ENCODE measurements at places on chromosomes 1 and 21. TPM values are rescaled to one million over a fixed set of nuclear protein-coding genes. Genes with fewer than 3 reads are reported as not detected.

Gene ADAMTSL4
- total RNA-seq: 4.6 TPM

Gene CLCA4
- total RNA-seq: not detected

Gene MROH9
- not detected for total RNA-seq

Gene CAPN9
- total RNA-seq: 0.08 TPM

Gene KRTAP23-1
- total RNA-seq: not detected

Gene OR10J1
- not detected for total RNA-seq

Gene CFHR1
- total RNA-seq: not detected

Gene ITPKB
- 5.0 TPM for total RNA-seq

GRCh38 chr1:201602413-201603265, 63.7 kb downstream of the NAV1 start:
- DNase-seq: no peak
- H3K27ac ChIP-seq: no peak overlapping the region
- H3K27me3 ChIP-seq: no peaks in the 10 kb centered on the region
- no peak overlapping the region for H3K4me3 ChIP-seq
- no peaks in the 10 kb centered on the region for H3K36me3 ChIP-seq

DNA sequence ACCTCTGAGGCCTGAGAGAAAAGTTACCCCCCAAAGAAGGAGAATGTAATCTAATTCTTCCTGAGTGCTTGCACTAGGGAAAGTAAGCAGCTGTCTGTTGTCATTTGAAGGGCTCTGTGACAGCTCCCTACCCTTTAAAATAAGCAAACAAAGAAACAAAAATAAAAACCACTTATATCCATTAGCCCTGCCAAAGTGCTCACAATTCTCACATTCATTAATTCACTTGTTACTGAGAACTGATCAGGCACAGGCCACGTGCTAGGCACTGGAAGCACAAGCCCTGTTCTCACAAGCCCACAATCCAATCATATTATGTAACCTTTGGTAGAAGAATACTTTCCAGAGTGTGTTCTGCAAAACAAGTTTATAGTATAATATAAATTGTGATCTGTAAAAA, 199.4 kb downstream of the ZC3H11B start:
- no peaks in the 10 kb centered on the region for H3K27me3 ChIP-seq
- H3K27ac ChIP-seq: no peak overlapping the region
- no peaks in the 10 kb centered on the region for H3K36me3 ChIP-seq

GRCh38 chr1:179129702-179130473, 48.0 kb downstream of the TOR3A start:
- H3K36me3 ChIP-seq: no peaks in the 10 kb centered on the region
- H3K27ac ChIP-seq: no peak overlapping the region
- no peaks in the 10 kb centered on the region for H3K27me3 ChIP-seq
- H3K4me1 ChIP-seq: no peaks in the 10 kb centered on the region
- no peak for DNase-seq

GRCh38 chr21:42558846-42559245, 45.2 kb downstream of the SLC37A1 start:
- H3K4me1 ChIP-seq: no peaks in the 10 kb centered on the region
- no peak for DNase-seq
- no peak overlapping the region for H3K4me3 ChIP-seq
- no peaks in the 10 kb centered on the region for H3K27me3 ChIP-seq

DNA sequence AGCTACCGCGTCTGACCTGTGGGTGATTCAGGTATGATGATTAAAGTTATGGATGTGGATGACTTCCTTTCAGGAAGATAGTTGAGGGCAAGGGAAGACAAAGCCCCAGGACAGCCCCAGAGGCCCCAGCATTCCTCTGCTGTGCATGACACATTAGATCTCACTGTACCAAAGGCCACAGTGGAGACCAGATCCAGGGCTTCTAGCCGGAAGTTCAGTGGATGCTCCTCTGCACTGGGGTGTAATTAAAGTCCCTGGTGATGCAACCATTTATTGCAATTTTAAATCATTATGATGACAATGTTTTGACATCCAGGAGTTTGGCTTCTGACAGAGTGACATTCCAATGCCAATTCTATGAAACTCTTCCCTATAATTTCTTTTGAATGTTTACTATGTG, 5.0 kb downstream of the C4BPA start:
- H3K36me3 ChIP-seq: no peaks in the 10 kb centered on the region
- no peak for DNase-seq
- no peak overlapping the region for H3K27ac ChIP-seq
- peaks cover 3% of the 10 kb centered on the region for H3K4me1 ChIP-seq
- H3K27me3 ChIP-seq: no peaks in the 10 kb centered on the region

- H3K27ac ChIP-seq: no peak overlapping the region
- DNase-seq: no peak
- H3K4me1 ChIP-seq: peaks cover 4% of the 10 kb centered on the region
These were observed 811 bp downstream of the EXO1 start for GRCh38 chr1:241848686-241849344.

DNA sequence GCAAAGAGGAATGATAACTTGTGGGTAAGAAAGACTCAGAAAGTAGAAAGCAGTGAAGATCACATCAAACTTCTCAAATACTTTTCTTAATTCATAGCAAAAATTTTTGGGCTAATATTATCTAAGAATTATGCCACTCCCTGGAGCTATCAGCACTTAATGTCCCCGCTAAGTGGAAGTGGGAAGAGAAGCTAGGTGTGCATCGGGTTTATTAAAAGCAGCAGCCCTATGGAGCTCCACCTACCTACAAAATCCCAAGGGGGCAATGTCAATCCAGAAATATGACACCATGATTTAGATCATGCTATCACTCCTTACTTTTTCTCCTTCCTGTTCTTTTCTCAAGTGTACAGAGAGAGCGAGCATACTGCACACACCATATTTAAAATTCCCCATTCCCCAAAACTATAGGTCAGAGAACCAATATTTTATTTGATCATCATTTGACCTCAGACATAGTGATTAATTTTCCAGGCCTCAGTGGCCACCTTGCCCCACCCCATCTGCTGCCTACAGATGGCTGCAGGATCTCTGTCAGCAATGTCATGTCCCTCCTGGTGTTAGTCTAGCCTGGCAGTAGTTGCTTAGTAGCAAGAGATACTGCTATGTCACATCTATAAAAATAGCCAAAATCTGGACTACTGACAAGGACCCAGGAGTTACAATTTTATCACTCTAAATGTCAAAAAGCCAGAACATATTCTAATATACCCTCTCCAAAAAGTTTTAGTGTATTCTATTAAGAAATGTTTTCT, 66.6 kb downstream of the MAP3K21 start:
- no peaks in the 10 kb centered on the region for H3K4me1 ChIP-seq
- DNase-seq: no peak
- H3K27me3 ChIP-seq: no peaks in the 10 kb centered on the region
- no peak overlapping the region for H3K4me3 ChIP-seq
- no peak overlapping the region for H3K27ac ChIP-seq
- H3K36me3 ChIP-seq: no peaks in the 10 kb centered on the region

DNA sequence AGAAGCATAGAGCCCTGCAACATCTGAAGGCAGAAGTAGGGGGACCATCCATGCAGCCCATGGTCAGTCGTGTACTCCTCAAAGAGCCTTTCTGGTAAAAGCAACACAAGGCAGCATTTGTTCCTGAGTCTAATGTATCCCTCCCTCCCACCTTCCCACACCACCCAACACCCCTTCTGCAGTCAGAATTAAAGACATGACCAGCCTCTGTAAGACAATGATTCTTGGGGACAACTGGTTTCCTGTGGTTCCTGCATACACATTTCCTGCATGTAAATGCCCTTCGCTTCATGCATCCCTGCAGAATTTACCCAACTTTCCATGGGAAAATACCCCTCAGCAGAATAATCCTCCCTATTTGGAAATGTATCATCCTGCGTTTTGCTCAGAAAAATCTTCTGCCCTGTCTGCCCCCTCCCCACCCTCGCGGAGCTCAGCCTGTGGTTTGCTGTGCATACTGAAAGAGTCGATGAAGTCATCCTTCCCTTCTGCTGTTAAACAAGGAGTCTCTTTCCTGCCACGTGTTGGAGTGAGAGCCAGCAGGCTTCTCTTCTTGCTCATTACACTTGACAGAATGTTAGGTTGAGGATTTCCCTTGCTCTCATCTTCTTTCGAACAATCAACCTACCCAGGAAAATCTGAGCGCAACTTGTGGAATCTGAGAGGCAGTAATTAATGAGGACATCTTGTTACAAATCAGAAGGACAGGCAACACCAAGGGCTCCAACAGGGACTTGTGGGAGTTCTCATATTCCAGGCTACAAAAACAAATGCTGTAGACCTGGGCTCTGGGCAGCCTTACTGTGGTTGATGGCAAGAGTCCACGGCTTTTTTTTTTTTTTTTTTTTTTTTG, 4.7 kb downstream of the TNN start:
- no peaks in the 10 kb centered on the region for H3K36me3 ChIP-seq
- no peak for DNase-seq
- no peaks in the 10 kb centered on the region for H3K4me1 ChIP-seq
- H3K4me3 ChIP-seq: no peak overlapping the region
- H3K27ac ChIP-seq: no peak overlapping the region
- no peaks in the 10 kb centered on the region for H3K27me3 ChIP-seq

GRCh38 chr1:226593541-226593940, 45.0 kb downstream of the STUM start:
- no peaks in the 10 kb centered on the region for H3K36me3 ChIP-seq
- DNase-seq: no peak
- no peak overlapping the region for H3K4me3 ChIP-seq
- H3K4me1 ChIP-seq: peaks cover 7% of the 10 kb centered on the region

GRCh38 chr1:154856544-154856943, 13.5 kb downstream of the KCNN3 start:
- no peaks in the 10 kb centered on the region for H3K36me3 ChIP-seq
- no peak overlapping the region for H3K4me3 ChIP-seq
- no peak overlapping the region for H3K27ac ChIP-seq

GRCh38 chr1:56065729-56066128, 513.6 kb downstream of the PLPP3 start:
- H3K27me3 ChIP-seq: no peaks in the 10 kb centered on the region
- H3K4me3 ChIP-seq: no peak overlapping the region
- DNase-seq: no peak

GRCh38 chr1:225903623-225904022, 14.7 kb upstream of the LEFTY1 start:
- H3K27ac ChIP-seq: no peak overlapping the region
- H3K36me3 ChIP-seq: no peaks in the 10 kb centered on the region
- H3K4me1 ChIP-seq: no peaks in the 10 kb centered on the region
- no peak for DNase-seq

DNA sequence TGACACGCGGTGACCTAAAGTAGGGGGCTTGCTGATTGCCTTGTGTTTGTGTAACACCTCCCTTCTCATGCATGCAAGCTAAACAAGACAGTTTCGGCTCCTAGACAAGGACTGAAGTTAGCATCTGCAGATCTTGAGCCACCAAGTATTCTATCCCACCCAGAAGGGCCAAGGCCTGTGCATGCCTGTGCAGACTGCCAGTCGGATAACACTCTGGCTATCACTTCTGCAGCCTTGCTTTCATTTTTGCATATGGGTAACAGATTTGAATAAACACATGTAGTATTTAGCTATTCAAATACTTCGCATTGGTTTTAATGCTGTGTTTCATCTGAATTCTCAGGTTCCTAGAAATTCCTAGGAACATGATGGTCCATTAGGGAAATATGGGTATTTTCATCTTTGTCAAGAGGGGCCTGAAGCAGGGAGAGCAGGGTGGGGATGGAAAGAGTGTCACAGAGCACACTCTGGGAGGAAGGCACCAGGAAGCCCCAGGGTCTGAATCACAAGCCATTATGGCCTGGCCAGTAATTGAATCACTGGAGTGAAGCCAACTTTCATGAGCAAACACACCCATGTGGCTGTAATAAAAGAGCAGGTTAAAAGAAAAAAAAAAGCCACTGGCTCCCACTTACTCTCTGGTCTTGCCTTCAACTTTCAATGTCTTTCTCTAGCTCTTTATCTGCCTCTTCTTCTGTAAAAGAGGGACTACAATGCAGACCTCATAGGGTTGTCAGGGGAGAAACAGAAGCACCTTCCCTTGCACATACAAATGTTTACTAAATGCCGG, 28.3 kb downstream of the GADD45A start:
- no peaks in the 10 kb centered on the region for H3K27me3 ChIP-seq
- H3K4me1 ChIP-seq: peaks cover 16% of the 10 kb centered on the region
- H3K27ac ChIP-seq: no peak overlapping the region
- H3K4me3 ChIP-seq: no peak overlapping the region
- DNase-seq: no peak

DNA sequence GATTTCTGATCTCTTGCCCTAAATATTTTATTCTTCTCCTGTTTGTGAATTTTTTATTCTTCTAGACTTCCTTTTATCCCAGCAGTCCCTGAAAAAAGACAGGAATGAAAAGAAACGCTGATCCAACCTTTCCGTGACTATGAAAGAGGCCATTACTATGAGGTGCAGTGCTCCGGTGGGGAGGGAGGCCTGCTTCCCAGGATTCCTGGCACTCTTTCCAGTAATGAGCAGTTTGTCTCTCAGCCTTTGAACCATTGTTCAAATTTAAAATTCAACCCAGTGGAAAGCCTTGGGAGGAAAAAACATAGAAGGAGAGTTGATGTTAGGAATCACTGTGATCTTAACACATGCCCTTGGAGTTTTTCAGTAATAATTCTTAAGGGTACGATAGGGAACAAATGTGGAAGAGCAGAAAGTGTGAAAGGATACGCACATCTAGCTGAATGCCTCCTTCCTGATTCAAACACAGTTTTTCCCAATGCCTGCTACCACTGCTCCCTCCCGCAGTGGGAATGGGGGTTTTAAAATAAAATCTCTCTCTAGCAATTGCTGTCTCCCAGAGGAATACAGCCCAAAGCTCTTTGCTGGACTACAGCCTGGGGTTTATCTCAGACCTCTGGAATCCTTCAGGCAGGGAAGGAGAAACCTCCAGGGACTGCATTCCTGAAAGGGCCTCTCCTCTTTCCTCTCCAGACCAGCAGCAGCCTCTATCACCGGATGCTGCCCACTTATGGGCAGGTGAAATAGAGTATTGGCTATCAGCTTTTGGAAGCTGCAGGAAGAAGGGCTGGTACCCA, 6.1 kb downstream of the IER5 start:
- no peak overlapping the region for H3K27ac ChIP-seq
- H3K27me3 ChIP-seq: no peaks in the 10 kb centered on the region
- no peak for DNase-seq
- H3K4me3 ChIP-seq: no peak overlapping the region
- H3K36me3 ChIP-seq: no peaks in the 10 kb centered on the region

DNA sequence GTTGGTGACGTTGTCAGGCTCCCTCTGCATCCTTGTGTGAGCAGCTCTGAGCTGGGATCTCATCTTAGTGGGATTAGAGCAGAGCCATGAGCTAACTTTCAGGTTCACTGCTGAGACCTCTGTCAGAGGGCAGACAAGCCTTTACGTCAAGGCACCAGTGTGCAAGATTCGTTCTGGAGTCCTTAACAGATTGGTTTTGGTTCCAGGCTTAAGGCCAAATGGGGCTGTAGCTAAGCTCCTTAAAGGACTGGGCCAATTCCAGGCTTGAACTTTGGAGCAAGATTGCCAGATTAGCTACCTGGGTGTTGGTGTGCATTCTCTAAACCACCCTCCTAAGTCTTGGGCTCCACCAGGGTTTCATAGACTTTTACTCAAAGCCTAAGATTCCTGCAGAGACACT, 52.6 kb upstream of the PDC start:
- no peak overlapping the region for H3K4me3 ChIP-seq
- no peak for DNase-seq
- no peak overlapping the region for H3K27ac ChIP-seq
- H3K4me1 ChIP-seq: no peaks in the 10 kb centered on the region
- H3K27me3 ChIP-seq: no peaks in the 10 kb centered on the region

All from pancreas (tissue), 10 donors.